Stimulated activated CD8-positive, alpha-beta memory T cell treated with anti-CD3 and anti-CD28 coated beads, Interleukin-7, amount 100 ng/mL, for 4 hours (primary cell): ENCODE measurements at places on chromosomes 7 and 10.

GRCh38 chr10:81978238-81978637 lies 103.2 kb downstream of the NRG3 start:
- DNase-seq: no peak

DNA sequence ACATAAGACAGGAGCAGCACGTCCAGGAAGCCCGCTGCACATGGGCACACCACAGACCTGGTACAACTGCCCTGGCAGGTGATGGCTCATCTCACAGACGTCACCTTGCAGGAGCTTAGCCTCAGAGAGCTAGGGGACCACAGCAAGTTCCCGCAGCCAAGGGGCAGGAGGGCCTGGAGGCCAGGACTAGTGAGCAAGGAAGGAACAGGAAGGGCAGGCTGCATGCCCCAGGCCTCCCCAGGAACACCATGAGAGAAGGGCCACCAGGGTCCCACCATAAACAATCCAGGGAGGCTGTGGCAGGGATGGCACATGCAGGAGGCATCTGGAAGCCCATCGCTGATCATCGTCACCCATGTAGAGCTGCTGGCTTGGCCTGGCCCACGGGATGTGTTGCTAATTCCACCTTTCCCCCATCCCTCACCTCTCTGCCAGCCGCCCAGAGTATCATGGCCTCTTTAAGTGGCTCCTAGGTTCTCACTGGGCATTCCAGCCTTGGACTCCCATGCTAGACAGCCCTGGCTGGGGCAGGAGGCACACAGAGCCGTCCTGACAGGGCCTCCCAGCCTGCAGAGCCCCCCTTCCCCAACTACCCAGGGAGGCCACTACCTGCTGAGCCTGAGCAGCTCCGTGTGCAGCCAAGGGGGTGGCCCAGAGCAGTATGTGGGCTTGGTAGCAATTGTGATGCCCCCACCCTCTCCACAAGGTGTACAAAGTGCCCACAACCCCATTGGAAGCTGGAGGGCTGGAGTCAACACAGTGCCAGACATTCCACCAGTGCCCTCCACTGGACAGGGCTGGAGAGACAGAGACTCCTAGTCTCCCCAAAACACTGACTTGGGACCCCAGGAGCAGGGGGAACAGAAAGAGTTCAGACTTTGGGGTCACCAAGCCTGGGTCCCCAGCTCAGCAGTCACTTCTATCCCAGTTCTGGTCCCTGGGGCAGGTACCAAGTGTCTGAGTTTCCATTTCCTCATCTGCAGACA lies 35.5 kb downstream of the GRID1 start:
- DNase-seq: no peak

GRCh38 chr10:70906953-70907636 lies 18.7 kb upstream of the PCBD1 start:
- DNase-seq: no peak

GRCh38 chr10:49571388-49571787 lies 32.5 kb upstream of the ERCC6 start:
- no peak for DNase-seq

GRCh38 chr7:116547347-116547746 lies 22.5 kb downstream of the CAV1 start:
- no peak for DNase-seq

GRCh38 chr7:100464210-100464660 lies at the start of gene SPACDR:
Gene SPACDR (minus strand): TSS chr7:100464260. CDS start chr7:100464025, 235 bp downstream.
- no peak for DNase-seq

DNA sequence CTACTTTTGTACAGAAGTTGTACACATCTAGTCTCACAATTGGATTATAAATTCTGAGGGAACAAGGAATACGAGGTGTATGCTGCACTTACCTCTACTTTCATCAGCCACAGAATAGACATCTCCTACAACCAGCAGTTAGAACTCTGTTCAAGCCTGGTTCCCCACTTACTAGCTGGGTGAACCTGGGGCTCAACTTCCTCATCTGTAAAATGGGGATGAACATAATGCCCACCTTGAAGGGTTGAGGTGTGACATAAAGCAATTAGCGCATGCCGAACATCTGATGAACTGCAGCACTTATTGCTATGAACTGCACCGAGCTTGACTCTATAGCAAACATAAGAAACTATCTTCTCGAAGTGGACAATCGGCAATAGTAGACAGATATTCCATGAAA lies 25.3 kb downstream of the XPNPEP1 start:
- no peak for DNase-seq

DNA sequence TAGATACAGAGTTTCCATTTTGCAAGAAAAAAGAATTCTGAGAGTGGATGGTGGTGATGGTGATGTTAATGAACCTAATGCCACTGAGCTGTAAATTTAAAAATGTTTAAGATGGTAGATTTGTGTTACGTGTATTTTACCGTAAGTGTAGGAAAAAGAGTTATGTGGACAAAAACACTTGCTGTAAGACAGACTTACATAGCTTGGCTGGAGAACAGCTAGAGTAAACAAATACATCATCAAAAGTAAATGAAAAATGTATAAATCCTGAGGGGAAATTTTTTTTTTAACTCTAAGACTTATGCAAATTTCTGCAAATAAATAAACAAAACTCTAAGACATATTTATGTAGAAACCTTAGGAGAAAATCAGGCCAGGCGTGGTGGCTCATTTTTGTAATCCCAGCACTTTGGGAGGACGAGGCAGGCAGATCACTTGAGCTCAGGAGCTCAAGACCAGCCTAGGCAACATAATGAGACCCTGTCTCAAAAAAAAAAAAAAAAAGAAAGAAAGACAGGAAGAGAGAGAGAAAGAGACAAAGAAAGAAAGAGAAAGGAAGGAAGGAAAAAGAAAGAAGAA lies 66.2 kb upstream of the CDK13 start:
- no peak for DNase-seq
